Gastrocnemius medialis (tissue), 4 donors: ENCODE measurements at places on chromosomes 5 and 9.
A peak's percentile ranks its signal among the peaks of the same experiment; 100 is the strongest.

GRCh38 chr9:135339378-135339973 is 140.1 kb upstream of the PPP1R26 start:
- DNase-seq = no peak

DNA sequence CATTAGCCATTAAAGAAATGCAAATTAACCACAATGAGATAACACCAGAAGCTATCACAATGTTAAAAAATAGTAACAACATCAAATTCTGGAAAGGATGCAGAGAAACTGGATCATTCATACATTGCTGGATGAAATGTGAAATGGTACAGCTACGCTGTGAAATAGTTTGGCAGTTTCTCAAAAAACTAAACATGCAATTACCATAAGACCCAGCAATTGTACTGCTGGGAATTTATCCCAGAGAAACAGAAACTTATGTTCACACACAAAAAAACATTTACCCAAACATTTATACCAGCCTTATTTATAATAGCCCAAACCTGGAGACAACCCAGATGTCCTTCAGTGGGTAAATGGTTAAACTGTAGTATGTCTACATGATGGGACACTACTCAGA is 592.9 kb downstream of the ZNF608 start:
- no peak for DNase-seq

DNA sequence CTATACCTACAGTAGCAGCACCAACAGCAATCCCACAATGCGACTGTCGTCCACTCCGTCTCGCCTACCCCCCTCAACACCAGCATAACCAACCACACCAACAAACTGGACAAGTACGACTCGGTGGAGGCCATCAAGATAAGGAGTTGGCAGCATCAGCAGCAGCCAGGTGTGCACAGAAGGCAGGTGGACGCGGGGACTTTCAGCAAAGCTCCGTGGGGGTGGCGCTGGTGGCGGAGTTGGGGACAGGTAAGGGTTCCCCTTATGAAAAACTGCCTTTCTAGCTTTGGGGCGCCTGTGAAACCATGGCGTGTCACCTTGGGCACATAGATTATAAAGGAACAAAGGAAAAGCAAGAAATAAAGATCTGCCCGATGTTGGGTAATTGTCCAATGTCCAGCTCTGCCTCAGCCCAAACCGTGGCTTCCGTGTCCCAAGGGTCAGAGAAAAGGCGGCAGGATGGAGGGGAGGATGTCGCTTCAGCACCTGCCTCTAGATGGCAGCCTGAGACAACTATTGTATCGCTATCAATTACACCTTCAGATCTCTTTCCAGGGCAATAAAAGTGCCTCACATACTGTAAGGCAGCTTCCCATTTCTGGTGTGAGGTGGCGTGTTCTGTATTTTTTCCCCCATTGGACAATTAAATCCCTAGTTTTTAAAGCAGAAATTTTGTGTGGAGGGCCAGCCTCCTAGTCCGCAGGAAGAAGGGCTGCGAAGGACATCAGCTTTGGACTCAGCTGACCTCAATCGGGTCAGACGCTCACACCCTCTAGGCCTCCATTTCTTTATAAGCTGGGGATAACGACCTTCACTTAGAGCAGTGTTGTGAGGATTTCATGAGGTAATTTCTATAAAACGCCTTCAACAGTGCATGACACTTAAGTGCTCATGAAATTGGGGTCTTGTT is 58.8 kb downstream of the MTRR start:
- no peak for DNase-seq

- no peak for DNase-seq
Measured at GRCh38 chr5:127011153-127011552, 19.2 kb downstream of the MARCHF3 start.

DNA sequence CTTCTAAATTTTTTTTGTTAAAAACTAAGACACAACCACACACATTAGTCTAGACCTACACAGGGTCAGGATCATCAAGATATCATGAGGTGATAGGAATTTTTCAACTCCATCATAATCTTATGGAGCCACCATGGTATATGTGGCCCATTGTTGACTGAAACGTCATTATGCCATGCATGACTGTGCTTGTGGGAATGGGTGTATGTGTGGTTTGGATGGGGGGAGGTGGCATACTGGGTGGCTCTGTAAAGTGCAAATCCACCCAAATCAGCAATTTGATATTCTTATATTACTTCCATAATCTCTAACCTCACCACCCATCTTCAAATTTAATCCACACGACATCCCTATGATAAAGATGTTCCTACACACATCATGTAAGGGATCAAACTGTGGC is 21.0 kb downstream of the ADRB2 start:
- no peak for DNase-seq

DNA sequence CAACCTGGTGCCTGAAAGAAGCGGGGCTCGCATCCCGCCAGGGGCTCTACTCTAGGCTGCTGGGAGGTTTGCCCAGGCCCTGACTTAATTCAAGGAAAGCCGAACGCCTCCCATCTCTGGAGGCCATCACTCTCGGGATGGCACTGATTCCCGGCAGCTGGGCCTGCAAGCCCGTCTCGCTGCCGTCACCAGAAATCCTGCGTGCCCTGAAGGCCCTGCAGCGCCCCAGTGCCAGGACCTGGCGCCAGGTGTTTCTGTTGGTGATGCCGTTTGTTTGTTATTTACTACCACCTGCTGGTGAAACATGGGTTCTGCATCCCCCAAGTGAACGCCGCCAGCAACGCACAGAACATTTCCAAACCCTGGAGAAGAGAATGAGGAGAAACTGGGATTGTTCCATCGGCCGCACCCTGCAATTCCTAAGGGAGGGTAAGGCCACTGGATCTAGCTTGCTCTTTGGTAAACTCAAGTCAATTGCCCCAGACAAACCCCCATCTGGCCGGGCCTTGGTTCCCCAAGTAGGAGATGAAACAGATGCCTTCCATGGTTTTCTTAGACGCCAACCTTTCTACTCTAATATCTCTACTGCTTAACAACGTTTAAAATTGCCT is 77.9 kb downstream of the AK8 start:
- DNase-seq = peak; percentile 36

GRCh38 chr5:144187699-144188294 is 17.1 kb downstream of the KCTD16 start:
- no peak for DNase-seq

DNA sequence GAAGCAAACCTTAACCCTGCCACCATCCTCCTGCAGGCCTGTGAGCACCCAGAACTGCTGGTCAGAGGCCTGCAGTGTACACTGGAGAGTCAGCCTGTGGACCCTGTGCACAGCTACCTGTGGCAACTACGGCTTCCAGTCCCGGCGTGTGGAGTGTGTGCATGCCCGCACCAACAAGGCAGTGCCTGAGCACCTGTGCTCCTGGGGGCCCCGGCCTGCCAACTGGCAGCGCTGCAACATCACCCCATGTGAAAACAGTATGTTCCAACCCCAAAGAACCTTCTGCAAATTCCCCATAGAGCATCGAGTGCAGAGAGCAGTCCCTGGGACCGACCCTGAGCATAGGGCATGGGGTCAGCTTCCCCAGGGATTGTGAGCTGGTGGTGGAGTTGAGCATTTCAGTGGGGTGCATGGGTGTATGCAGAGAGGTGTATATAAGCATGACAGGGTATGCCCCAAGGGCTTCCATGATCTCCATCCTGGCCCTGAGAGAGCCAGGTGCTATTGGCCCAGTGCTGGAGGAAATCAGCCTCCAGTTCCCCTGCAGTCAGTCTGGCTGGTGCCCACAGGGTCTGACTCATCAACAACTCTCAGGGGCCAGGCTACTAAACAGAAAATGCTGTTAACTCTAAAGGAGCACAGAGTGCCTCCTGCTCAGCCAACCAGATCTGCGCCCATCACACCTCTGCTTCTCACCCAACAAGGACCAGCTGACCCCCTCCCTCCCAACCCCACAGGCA is 126.2 kb downstream of the SAXO1 start:
- DNase-seq = no peak

DNA sequence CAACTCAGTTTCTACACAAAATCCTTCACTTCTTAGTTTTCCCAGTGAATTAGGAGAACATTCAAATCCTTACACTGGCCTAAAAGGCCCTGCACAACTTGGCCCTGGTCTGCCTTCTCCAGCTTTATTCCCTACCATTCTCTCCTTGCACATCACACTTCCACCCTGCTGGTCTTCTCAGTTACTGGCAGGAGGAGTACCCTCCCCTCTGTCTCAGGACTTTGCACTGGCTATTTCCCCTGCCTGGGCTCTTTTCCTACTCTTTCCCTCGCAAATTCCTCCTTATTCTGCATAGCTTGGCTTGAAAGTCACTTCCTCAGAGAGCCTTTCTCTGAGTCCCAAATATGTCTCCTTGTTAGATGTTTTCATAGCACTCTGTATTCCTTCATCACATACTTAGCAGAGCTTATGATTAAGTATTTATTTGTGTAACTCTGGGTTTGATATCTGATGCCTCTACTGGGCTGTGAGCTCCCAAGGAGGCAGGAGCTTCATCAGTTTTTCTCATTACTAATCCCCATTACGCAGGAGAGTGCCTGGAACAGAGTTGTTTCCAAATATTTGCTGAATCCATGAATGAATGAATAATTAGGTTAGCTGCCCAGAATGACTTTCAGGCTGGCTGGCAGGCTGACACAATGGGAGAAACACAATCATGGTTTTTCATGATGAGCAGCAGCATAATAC is 159.8 kb upstream of the KLF9 start:
- DNase-seq = no peak

- DNase-seq = no peak
Measured at GRCh38 chr5:92505925-92506324, 1075.1 kb downstream of the NR2F1-AS1 start.

- DNase-seq = no peak
Measured at GRCh38 chr5:58076483-58077257, 383.2 kb downstream of the PLK2 start.

- no peak for DNase-seq
Measured at GRCh38 chr9:16825331-16825725, 45.1 kb downstream of the BNC2 start.

DNA sequence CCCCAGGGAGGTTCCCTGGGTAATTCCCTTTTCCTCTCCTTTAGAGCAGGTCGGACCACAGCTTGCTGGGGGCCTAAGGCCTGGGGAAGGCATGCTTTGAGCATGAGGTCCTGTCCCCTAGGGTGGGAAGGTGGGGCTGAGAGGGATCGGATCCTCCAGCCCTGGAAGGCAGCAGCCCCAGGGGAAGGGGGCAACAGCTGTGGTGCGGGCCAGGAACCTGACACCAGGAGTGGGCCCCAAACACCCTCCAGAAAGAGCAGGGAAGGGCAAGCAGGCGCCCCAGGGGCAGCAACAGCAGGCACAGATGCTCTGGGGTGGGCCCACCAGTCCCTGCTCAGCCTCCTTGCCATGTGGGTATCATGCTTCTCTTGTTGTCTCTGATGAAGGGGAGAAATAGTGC is 3.2 kb upstream of the CORO2A start:
- no peak for DNase-seq

DNA sequence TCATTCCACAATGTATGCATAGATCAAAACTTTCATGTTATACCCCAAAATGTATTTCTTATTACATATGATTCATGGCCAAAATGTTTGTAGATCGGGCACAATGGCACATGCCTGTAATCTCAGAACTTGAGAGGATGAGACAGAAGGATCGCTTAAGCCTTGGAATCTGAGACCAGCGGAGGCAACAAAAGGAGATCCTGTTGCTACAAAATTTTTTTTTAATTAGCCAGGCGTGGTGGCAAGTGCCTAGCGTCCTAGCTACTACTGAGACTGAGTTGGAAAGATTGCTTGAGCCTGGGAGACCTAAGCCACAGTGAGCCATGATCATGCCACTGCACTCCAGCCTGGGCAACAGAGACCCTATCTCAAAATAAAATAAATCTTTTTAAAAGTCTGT is 89.9 kb downstream of the MAPKAP1 start:
- DNase-seq = no peak

DNA sequence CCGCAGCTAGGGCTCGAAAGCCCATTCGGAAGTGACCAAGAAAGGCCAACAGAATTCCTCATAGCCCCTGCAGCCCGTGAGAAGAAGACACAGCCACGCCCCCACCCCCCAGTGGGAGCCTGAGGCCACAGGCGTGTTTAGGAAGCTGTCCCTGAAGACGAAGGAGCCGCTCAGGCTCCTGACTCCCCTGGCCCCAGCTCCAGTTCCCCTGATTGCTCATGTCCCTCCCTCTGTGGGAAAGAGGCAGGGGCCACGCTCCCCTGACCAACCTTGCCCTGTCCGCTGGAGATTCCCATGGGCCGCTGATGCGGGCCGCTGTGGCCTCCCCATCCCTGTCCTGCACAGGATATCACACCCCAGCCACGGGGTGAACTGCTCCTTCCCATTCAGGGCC is 13.6 kb downstream of the ROPN1L start:
- no peak for DNase-seq

DNA sequence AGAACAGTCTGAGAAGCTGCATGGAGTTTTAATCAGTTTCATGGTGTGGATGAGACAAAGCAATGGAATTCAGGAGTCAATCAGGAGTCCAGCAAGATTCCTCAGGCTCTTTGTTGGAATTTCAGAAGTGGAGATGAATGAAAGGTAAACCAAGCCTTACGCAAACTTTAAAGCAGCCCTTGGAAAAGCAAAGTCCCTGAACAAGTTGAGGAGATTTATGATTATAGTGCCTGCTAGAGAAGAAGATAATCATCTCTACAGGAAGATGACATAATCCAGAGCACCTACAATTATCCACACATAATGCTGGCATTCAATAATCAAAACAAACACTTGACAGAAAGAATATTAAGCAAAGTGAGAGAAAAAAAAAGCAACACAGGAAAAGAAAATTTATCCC is 1380.1 kb upstream of the NUDT12 start:
- DNase-seq = no peak

GRCh38 chr5:1058083-1058945 is 49.7 kb downstream of the NKD2 start:
- DNase-seq = no peak

DNA sequence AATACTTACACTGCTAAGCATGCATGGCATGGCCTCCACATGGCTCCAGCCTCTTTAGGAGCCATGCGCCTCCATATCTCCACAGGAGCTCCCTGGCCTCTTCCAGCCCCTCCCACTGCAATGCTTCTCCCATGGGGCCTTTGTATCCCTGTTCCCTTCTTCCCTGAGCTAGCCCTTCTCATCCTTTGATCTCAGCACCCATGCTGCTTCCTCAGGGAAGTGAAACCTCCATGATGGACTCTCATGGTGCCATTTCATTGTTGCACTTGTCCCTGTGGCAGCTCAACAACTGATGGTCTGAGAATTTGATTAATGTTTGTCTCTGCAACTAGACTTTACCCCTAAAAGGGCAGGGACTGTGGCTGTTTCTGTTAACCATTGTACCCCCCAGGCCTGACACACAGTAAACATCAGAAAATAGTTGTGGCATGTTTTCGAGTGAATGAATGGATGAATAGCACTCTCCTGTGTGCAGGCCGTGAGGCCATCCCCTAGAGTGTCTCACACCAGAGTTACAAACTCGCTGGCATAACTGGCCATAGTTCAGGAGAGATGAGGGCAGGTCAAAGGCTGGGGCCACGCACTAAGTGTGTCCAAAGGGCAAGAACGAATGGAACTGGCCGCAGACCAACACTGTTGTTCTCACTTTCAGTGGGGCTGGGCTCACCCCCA is 6.6 kb downstream of the IDNK start:
- no peak for DNase-seq
